Mammary microvascular endothelial cell (primary cell): ENCODE measurements at places on chromosomes 5 and 9. TPM values are rescaled to one million over a fixed set of nuclear protein-coding genes. Genes with fewer than 3 reads are reported as not detected.

RBM18 gene
- 12.6 and 18.7 TPM in 2 replicates for total RNA-seq

PROB1 gene
- total RNA-seq, result 2.5 and 3.6 TPM in 2 replicates

AHRR gene
- 17.5 and 17.8 TPM in 2 replicates for total RNA-seq

ZFP37 gene
- total RNA-seq, result 0.60 and 0.89 TPM in 2 replicates

CCDC107 gene
- total RNA-seq, result 13.1 and 25.2 TPM in 2 replicates

IL4 gene
- not detected in 2 replicates for total RNA-seq

PCDHB11 gene
- not detected in 2 replicates for total RNA-seq

FAM221B gene
- total RNA-seq, result not detected in 2 replicates

TMEM174 gene
- not detected in 2 replicates for total RNA-seq

CAPSL gene
- not detected in 2 replicates for total RNA-seq

PDE8B gene
- total RNA-seq, result not detected in 2 replicates

PCAT7 gene
- not detected in 2 replicates for total RNA-seq

FOXD4L3 gene
- total RNA-seq, result not detected in 2 replicates

SEPTIN8 gene
- total RNA-seq, result 45.8 and 52.3 TPM in 2 replicates

RXRA gene
- 20.9 and 22.4 TPM in 2 replicates for total RNA-seq

MARVELD2 gene
- 1.6 and 2.3 TPM in 2 replicates for total RNA-seq

AMBP gene
- total RNA-seq, result not detected in 2 replicates

ADRA1B gene
- 1.3 and 3.1 TPM in 2 replicates for total RNA-seq

NKD2 gene
- 0.25 TPM in 1 of 2 replicates, not detected in the other for total RNA-seq

CORO2A gene
- 0.84 and 1.1 TPM in 2 replicates for total RNA-seq

ZBTB26 gene
- total RNA-seq, result 1.2 and 1.8 TPM in 2 replicates

ACSL6 gene
- total RNA-seq, result not detected in 2 replicates

RLN2 gene
- 0.74 TPM in 1 of 2 replicates, not detected in the other for total RNA-seq

FGF1 gene
- total RNA-seq, result not detected in 2 replicates

FRRS1L gene
- not detected in 2 replicates for total RNA-seq

ADGRV1 gene
- total RNA-seq, result not detected in 2 replicates

GFI1B gene
- total RNA-seq, result not detected in 2 replicates

SLC2A6 gene
- 57.0 and 62.3 TPM in 2 replicates for total RNA-seq

HK3 gene
- total RNA-seq, result not detected in 2 replicates

URM1 gene
- total RNA-seq, result 52.2 and 57.4 TPM in 2 replicates

HAPLN1 gene
- not detected in 2 replicates for total RNA-seq

FSTL4 gene
- total RNA-seq, result not detected in 2 replicates

GHR gene
- 1.5 and 2.7 TPM in 2 replicates for total RNA-seq

PRR16 gene
- total RNA-seq, result not detected in 2 replicates

HAVCR2 gene
- not detected in 2 replicates for total RNA-seq

CAMLG gene
- total RNA-seq, result 18.3 and 21.9 TPM in 2 replicates

SPINK7 gene
- total RNA-seq, result not detected in 2 replicates
